ENCODE measurements at places on chromosomes 7 and 10. TPM values are rescaled to one million over a fixed set of nuclear protein-coding genes. Genes with fewer than 3 reads are reported as not detected.

The KCNMA1 gene
- 156 TPM for total RNA-seq

The PON1 gene
- total RNA-seq: not detected

The TBATA gene
- not detected for total RNA-seq

The TMEM213 gene
- total RNA-seq: not detected

The PLPP4 gene
- total RNA-seq: 31.1 TPM

The CLDN4 gene
- total RNA-seq: 0.05 TPM

The LEP gene
- total RNA-seq: not detected

The SGCE gene
- 61.4 TPM for total RNA-seq

The KLF14 gene
- total RNA-seq: not detected

GRCh38 chr10:2908851-2909630, 158.3 kb upstream of the PFKP start:
- DNase-seq: no peak

DNA sequence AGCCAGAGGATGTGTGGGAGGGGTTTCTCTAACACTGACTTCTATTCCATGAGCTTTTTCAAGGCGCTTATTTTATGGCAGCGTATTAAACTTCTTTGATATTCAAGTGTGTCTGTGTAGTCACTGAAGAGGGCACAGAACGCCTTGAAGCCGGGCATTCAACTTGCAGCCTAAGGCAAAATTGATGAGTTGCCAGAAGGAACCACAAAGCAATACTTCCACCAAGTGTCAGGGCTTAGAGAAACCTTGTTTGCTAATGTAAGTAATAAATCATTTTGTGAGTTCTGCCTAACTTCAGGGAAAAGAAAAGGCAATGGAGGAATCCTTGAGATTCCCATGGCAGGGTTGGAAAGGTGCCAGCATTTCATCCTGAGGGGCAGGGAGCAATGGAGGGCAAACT, 163.8 kb downstream of the LCOR start:
- DNase-seq: peak; percentile 40

- peak; percentile 19 for DNase-seq
Observed at GRCh38 chr7:34277803-34278199, 372.5 kb downstream of the BMPER start.

DNA sequence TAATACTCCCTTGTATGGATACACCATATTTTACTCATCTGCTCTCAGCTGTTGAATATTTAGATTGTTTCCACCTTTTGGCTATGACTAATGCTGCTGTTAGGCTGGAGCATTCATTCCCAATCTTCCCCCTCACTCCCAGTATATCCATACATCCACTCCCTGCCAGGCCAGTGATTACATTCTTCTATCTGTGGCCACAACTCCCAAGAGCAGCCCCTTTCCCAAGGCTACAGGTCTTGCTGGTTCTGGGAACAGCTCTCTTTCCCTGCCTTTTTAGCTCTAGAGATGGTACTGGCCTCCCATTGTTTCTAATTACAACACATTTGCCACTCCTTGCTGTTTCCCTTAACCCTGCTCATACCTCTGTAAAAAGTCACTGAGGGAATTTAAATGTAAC, 28.2 kb downstream of the SFR1 start:
- no peak for DNase-seq

- no peak for DNase-seq
Observed at GRCh38 chr10:69480068-69480412, 28.8 kb downstream of the TSPAN15 start.

DNA sequence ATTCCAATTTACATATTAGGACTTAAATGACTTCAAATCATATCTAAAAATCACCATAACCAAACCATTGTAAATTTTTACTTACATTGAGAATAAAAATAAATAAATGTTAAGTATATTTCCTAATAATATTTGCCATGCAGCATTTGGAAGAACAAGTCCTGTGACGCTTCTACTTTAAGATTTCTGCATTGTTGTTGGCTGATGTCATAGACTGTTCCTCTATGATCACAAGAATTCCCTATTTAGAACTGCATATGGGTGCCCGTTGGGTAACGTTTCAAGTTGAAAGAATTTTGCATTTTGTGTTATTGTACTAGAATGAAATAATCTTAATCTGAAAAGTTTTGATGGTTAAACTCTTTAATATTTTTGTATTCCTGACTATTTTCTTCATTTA, 5.1 kb upstream of the ITGB1 start:
- peak; percentile 55 for DNase-seq

DNA sequence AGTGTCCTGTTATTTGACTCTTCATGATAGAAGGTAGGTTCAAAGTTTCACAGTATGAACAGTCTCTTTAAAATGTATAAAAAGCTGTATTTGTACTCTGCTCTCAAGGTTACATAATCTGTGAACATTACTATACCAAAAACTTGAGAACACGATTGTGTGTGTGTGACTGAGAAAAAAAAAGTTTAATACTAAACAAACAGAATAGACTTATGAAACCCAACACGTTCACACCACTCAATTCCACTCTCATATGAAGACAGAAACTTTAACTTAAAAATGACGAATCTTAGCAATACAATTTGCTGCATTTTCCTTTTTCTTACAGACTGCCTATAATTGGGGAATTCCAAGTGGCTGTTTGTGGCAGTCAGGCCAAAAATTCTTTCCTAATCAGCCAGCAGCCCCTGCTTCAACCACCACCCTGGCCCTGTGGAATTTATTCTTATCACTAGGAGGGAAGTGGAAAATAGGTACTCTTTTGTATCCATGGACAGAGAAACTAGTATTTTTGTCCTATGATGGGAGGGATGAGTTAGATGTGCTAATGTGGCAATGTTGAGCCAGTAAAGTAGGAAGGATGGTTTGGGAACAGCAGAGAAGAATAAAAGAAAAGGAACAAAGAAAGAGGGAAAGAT, 42.8 kb downstream of the MINDY3 start:
- DNase-seq: no peak

- DNase-seq: no peak
Observed at GRCh38 chr10:66180021-66180420, 745.8 kb upstream of the LRRTM3 start.

DNA sequence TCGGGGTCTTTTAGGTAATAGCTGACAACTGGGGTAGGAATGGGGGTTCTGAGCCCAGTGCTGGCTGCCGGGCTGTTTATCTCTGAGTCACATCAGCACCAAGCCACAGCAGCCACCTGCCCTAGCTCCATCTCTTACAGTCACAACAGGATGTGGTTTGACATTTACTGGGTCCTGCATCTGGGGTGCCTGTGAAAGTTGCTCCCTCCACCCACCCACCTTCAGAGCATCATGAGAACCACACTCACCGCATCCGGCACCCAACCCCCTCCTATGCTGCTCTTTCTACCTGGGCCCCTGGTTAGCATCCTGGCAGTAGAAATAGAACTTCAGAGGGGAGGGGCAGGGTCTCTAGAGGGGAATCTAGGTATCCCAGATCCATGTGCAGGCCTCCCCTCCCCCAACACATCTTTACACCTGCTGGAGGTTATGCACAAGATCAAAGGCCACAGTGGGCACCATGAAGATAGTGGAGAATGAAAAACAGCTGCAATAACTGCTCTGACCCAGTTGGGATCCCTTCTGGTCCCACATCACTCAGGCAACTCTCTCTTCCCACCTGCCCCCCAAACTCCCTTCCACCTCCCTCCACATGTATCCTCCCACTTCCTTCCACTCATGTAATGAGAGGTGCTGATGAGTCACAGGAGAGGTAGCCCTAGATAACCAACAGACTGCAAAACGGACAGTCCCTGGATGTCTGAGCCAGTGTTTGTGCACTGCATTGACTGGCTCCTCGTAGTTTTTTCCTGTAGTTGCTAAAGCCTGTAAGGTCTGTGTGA, 38.2 kb downstream of the PRSS2 start:
- peak; percentile 49 for DNase-seq

DNA sequence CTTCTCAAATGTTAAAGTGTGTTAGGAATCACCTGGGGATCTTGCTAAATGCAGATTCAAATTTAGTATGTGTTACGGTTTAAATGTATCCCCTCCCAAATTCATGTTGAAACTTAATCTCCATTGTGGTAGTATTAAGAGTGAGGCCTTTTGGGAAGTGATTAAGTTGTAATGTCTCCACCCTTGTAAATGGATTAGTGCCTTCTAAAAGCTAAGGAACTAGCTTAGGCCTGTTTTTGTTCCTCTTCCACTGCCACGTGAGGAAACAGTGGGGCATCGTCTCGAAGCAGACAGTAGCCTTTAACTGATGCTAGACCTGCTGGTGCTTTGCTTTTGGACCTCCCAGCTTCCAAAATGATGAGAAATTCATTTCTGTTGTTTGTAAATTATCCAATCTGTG, 52.3 kb upstream of the SEMA3D start:
- no peak for DNase-seq

DNA sequence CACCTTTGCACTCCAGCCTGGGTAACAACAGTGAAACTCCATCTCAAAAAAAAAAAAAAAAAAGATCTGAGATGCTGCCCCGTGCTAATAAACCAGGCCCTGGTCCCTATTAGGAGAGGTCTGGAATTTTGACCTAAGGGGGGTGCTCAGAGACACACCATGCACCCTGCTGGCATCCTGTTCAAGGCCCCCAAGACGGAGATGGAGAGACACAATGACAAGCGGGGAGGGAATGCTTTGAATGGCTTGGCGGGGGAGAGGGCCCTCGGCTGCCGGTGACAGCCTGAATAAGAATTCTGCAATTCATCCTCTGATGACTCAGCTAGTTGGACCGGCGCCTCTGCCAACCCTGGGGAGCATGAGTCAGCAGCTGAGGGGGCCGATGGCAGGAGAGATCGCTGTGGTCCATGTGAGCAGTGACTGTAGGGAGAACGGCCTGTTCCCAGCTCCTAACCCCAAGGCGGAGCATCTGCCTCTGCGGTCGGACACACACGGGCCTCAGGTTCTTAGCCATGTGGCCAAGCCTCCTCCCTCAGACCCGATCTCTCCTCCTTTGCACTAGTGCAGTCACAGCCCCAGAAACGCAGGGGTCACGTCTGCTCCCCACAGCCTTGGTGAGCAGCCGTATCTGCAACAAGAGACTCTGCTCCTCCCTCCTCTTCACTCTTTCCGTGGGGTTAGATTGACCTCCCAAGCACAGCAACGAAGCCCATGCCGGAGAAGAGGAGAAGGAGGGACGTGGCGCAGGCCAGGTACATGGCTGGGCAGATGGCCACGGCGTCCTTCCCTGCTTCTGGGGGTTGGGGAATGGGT, 14.9 kb downstream of the TRIM56 start:
- peak; percentile 100 for DNase-seq

DNA sequence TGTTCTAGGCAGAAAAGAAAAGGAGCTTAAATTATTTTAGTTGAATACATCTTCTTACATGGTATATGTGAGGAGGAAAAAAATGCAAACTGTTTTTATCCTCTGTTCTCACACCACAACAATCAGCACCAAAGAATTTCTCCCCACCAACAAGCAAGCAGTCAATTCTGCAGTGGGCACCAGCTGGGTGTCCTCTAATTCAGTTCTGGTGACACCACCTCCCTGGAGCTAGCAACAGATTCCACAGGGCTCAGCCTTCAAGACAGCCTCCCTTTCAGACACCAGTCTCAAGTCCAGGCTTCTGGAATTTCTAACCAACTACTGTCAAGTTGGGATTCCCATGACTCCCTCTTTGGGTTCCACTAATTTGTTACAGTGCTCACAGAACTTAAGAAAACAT, 490.2 kb upstream of the IGFBP3 start:
- DNase-seq: no peak

DNA sequence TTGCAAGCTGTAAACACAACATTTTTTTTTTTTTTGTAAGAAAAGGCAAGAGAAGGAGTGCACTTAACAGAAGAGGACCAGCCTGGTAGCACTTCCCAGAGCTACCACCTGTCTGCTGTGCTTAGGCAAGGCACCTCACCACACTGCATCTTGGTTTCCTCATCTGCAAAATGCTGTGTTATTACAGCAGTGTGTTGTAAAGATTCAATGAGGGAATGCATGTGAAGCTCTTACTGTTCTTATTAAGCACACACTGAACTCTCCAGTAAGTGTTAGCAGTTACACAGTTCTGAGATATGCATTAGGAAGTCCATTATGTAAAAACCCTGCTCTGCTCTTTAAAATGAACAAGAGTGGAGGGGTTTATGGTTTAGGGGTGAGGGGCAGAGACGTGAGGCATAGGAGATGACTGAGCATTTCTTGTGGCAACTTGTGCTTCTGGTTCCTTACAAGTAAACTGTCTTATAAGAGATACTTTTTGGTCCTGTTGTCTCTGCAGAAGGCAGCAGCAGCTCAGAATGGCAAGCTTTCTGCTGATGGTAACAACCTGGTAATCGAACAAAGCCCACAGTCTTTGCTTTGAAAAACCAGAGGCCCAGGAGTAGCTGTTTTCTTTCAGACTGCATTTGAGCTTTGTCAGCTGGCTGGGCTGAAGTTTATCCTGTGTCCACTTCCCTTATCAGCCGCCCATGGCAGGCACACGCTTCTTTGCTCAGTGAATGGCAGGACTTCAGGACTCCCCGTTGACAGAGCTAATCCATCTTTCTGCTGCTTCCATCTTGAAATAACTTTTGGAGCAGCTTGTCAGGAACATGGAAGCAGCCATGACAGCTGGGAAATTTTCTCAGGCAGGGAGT, 98.8 kb upstream of the BMPER start:
- no peak for DNase-seq

DNA sequence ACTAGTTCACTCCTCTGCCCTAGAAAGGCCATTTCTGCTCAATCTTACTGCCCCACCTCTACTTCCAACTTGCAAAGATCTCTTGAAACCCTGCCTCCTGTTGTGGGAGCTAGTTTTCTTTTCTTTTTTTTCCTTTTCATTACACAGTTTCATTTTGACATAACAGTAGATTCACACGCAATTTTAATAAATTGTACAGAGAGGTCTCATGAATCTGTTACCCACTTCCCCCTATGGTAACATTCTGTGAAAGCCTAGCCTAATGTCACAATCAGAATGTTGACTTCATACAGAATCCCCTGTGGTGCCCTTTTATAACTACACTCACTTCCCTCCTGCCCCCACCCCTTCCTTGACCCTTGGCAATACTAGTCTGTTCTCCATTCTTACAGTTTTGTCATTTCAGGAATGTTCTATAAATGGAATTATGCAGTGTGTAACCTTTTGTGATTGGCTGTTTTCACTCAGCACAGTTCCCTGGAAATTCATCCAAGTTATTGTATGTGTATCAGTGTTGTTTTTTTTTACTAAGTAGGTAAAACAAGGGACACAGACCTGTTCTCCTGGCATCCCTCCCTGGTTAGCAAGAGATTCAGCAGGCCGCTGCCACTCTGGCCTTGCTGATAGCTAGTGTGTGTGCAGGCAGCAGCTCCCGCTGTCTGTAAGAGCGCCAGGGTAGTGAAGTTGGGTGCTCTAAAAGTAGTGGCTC, 21.5 kb downstream of the CHST3 start:
- DNase-seq: peak; percentile 48

DNA sequence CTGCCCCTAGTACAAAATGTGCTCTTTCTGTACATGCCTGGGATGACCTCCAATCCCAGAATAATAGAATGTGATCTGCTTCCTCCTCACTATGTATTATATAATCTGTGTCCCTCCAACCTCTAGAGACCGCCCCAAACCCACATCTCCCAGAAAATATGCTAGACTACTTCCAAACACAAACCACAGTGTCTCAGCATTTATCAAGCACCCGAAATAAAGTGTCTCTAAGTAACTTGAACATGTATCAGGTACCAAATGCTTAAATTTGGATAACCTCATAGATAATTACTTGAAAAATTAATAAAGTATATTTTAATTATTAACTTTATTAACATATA, 16.1 kb downstream of the LYZL1 start:
- no peak for DNase-seq

GRCh38 chr7:46360811-46361210, 439.7 kb upstream of the IGFBP3 start:
- no peak for DNase-seq

Measured in HFFc6 (cell line).